ENCODE measurements at places on chromosomes 7 and 10.

DNA sequence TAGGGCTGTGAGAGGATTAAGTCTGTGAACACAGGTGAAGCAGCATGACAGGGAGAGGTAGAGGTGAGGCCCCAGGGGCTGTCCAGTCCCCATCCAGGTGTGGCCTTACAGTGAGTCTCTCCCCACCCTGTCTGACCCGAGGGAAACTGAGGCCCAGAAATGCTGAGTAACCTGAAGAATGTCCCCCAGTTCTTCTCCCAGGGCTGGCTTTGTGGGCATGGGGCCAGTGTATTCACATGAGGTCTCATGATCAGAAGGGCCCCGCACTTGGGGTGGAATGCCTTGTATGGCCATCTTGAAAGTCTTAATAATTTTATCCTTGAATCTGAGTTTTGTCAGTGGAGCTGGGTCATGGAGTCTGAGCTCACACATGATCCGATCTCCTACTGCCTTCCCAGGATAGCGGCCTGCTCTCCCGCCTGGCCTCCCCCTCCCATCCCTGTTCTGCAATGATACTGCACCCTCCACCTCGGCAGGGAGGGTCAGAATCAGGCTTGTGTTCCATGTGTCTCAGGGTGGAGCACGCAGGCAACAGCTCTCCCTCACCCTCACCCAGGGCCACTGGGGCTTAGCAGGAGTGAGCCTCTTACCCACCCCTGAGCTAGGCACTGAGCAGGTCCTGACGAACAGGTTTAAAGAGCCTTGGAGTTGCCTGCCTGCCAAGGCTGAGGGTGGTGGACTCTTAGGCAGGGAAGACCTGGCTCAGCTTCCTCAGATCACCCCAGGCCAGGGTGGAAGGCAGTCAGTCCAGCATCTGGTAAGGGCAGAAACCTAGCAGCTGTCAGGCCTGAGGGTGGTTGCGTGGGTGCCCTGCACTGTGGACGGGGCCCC, 41.4 kb upstream of the NPFFR1 start:
- no peak for DNase-seq

DNA sequence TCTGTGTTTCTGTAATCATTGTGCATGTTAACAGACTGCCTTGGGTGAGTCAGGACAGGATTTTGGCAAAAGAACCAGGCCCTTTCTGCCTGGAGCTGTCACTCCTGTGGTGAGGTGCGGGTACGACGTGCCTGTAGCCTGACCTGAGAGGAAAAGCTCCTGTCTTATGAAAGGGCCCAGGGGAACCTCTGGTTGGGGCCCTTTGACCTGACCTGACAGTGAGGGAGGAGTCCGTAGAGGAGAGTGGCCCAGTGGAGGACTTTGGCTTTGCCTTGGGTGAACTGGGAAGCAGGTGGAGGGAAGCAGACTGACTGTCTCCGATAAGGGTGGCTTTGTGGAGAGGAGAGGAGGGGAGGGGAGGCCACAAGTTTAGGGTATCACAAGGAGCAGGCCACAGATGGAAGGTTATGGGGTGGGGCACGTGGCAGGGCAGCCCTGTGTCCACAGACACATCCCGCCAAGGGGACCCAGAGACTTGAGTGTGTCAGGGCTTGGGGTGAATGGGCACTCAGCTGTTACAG, 6.9 kb downstream of the PFKP start:
- DNase-seq = no peak

DNA sequence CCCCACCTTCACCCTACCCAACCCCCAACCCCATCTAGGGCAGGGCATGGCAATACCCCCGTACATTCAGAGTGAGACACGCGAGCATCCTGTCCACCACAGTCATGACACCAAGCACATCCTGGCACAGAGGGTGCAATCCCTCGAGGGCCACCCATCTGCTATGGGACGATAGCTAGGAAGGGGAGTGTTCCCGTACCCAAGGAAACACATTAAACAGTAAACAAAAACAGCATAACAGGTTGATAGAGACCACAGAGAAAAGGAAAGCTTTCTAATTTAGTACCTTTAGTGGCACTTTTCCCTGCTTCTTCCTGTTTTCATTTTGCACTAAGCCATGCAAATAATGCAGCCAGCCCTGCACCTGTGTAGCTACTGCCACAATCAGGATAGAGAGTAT, 2.3 kb upstream of the SMKR1 start:
- DNase-seq = no peak

DNA sequence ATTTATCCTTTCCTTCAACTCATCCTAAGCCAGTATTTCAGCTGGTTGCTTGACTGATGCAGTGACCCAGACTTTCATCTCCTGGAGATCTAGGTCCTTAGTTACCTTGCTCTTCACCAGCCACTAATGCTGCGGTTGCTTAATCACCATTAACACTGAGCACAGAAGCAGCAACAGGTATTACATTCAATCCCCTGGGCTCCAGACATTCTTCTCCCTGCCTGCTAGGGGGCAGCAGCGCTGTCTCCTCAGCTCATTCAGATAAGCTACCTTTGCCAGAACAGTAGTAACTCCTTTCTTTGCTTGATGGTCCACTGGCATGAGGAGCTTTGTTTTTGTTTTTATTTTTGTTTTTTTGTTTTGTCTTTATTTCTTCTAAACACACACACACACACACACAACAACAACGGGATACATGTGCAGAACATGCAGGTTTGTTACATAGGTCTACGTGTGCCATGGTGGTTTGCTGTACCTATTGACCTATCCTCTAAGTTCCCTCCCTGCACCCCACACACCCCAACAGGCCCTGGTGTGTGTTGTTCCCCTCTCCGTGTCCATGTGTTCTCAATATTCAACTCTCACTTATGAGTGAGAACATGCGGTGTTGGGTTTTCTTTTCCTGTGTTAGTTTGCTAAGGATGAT, 1043.2 kb upstream of the C7orf33 start:
- peak; percentile 29 for DNase-seq

GRCh38 chr7:131370523-131370968, 42.9 kb downstream of the MKLN1 start:
- DNase-seq = no peak

DNA sequence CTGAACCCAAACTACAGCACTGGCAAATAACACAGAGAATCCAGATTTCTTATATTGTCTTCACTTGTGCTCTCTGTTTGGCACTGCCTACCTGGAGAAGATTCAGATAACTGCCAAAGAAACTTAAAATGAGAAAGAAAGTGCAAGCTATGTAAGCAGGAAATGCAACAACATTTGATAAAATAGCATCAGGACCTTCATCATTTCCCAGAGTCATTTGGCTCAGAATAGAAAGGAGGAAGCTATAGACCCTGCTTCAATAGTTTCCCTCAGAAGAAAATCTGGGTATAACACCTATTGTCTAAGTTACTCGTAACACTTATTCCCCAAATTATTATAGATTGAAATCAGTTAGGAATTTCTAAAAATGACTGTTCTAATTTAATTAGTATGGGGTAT, 56.2 kb downstream of the CC2D2B start:
- DNase-seq = no peak

- DNase-seq = no peak
Observed at GRCh38 chr10:75034714-75035258, 76.7 kb upstream of the SAMD8 start.

- no peak for DNase-seq
Observed at GRCh38 chr10:6446711-6447110, 133.4 kb downstream of the PRKCQ start.

- no peak for DNase-seq
Observed at GRCh38 chr10:7015457-7015856, 395.4 kb downstream of the SFMBT2 start.

DNA sequence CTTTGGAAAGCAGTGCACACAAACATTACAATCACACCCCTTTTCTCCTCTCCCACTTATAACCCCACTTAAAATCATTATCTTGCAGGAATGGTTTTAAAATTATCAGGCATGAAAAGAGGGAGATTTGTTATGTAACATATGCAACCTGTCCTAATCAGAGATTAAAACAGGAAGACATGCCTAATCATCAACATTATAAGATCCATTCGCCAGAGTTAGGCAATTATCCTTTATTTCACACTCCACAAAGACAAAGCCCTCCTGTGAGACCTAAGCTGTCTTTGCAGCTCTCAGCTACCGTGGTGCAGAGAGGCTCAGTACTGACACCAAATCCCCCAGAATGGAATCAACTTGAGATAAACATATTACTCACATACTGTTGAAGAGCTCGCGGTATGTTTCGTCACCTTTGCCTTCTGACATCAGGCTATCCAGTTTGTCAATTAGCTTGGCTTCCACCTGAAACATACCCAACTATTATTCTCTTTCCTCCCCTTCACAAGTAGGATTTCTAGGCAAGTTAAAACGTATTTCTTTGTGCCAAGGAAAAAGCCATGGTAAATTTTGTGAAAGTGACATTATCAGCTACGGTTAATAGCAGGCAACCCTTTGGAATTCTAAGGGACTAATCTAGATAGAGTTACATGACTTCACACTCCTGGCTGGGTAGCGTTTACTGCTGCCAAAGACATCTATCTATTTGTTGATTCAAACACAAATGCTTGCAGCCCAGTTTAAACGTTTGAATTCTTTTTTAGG, 226.2 kb upstream of the IMMP2L start:
- DNase-seq = peak; percentile 14

- no peak for DNase-seq
Observed at GRCh38 chr10:34809796-34810195, 5.3 kb downstream of the PARD3 start.
